ENCODE measurements at places on chromosomes 16 and 17.

DNA sequence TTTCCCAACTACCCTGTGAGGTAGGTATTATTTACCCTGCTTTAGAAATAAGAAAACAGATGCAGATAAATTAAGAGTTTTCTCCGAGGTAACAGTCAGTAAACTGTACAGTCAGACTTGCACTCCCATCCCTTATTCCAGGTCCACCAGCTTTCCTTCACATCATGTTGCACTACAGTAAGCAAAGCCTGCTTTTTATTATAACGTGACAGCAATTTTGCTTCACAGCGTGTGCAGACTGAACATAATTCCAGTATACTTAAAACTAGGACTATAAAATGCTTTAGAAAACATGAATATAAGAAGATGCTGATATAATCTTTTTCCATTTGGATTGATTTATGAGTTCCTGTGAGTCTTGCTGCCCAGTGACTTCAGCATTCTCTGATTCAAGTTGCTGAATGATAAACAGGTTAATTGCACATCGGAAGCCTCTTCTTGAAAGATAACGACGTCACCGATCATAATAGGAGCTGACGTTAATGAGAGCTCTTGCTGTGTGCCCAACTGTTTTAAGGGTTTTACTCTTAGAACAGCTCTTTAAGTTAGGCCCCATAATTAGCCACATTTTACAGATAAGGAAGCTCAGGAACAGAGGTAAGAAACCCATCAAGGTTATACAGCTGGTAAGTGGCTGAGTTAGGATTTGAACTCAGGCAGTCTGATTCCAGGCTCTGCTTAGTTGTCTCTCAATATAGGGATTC is 1.4 kb downstream of the LIG3 start:
- DNase-seq: no peak

DNA sequence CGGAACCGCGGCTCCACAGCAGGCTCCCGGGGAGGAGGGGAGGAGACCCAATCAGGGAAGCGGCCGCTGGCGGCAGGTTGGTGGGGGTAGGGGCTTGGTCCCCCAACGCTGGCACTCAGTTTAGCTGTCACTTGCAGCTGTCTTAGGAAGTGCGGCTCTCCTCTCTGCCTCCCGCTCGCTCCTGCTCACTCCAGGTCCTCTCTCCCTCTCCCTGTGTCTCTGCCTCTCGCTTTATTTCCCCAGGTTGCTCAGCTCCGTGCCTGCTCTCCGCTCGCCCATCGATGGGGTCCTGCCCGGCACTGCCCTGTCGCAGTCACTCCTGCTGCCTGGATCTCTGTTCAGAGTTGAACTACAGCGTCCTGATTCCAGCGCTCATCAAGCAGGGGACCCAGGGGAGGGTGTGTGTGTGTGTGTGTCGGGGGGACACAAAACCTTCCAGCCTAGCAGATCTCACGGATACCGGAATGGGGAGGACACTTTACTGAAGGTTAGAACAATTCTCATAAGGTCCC is 145.6 kb downstream of the ENGASE start:
- no peak for DNase-seq

DNA sequence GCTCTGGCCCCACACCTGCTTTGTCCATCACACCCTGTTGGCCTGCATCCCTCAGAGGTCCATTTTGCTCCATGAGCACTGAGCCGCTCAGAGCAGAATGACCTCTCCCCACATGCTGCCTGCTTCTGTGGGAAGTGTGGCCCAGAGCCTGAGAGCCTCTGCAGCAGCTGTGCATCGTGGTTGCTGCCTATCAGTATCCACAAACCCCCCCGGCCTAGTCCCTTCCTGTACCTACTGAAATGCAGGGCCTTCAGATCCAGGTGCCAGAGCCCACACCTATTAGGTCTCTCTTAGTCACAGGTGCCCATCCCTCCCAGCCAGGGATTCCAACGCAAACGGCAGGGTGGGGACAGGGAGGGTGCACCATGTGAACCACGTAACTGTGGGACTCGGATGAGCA is 16.6 kb upstream of the TRPV3 start:
- DNase-seq: no peak

DNA sequence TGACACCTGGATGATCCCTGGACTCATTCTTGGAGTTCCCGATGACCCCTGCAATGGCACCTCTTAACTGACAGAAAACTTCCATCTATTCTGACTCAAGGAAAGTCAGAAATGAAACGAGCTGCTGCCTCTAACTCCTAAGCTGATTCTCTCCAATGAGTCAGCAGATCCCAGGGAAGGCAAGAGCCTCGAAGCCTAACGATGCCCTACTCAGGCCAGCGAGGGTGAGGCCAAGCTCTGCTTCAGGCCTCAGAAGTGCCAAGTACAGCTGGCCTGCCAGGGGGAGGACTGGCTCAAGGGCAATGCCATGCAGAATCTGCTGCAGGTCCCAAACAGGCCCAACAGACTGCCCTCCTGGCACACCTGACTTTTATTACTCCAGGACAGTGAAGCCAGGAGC is 36.3 kb downstream of the PLXDC1 start:
- DNase-seq: no peak

GRCh38 chr17:18117982-18118975 is 9.7 kb downstream of the MYO15A start:
- no peak for DNase-seq

GRCh38 chr16:11909653-11910545 is 5.9 kb downstream of the GSPT1 start:
- no peak for DNase-seq

GRCh38 chr16:67847064-67847861 is at the start of gene CENPT:
Gene CENPT, minus strand, starts transcription at chr16:67847693. Its CDS starts 13,834 bp downstream, at chr16:67833859.
- no peak for DNase-seq

GRCh38 chr16:1643521-1643920 is 31.4 kb downstream of the CRAMP1 start:
- no peak for DNase-seq

DNA sequence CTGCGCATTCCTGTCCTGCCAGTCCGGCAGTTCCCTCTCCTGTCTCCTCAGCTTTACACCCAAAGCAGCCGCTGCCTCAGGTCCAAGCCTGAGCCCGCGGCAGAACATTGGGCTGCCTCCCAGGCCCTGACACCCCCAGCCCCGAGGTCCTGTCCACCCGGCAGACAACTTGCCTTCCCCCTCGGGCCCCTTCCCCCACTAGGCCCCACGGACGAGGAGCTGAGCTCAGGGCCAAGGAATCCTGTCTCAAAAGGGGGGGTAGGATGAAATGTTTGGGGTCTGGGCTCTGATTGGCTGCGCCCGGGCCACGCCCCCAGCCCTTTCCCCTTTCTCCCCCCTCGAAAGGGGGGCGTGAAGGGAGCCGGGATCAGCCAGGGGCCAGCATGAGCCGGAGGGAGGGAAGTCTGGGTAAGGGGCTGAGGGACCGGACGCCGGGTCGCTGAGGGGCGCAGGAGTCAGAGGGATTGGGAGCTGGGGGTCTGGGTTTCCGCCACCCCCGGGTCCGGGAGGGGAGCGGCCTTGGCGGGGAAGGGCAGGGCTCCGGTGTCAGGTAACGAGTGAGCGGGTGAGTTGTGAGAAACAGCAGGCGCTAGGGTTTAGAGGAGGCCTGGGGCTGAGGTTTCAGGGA is at the start of gene CTF1:
Gene CTF1, plus strand, starts transcription at position 354 of the 628 bp plus-strand sequence. Its CDS starts 30 bp downstream, at position 384.
- peak; percentile 65 for DNase-seq

DNA sequence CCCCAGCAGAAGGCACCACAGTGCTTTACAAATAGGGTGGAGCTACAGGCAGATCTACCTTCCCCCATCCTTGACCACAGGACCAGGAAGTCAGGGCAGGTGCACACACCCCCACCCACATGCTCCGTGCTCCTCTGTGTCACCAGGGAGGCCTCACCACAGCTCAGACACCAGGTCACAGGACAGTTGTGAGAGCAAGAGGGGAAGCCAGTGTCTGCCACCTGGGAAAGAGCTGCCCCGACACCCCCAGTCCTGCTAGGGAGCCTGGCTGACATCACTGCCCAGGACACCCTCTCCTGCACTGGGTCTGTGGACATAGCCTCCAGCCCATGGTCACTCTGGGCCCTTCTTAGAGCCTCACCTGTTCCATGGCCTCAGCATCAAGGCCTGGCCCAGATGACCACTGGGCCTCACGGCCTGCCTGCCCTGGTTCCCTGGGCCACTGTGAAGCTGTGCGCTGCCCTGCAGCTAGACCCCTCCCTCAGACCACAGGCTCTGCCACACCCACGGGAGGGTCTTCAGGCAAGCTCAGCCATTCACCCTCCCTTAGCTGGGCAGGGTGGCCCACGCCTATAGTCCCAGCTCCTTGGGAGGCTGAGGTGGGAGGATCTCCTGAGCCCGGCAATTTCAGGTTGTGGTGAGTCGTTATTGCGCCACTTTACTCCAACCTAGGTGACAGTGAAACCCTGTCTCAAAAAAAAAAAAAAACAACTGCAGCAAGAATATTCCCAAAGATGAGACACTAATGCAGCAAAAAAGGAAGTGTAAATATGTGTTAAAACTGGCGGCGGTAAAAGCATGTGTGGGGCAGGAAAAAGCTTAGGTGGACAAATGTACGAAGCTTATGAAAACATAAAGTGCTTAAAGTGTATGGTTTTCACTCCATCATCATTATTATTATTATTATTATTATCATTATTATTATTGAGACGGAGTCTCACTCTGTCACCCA is 14.2 kb downstream of the POLR3K start:
- no peak for DNase-seq

GRCh38 chr17:59381716-59382570 is 50.5 kb downstream of the YPEL2 start:
- no peak for DNase-seq

- no peak for DNase-seq
Measured at GRCh38 chr16:29816694-29817441, 916 bp downstream of the PAGR1 start.

DNA sequence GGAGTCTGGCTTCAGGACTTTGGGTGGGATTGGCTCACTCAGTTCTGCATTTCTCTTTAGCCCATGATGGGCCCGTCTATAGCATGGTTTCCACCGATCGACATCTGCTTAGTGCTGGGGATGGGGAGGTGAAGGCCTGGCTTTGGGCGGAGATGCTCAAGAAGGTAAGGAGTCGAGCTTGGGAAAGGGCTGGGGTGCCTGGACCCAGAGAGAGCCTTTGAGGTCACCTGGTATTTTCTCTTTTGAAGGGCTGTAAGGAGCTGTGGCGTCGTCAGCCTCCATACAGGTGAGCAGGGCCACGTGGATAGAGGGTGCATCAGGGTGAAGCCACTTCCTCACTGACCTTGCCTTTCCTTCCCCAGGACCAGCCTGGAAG is 2.2 kb downstream of the THOC6 start:
- DNase-seq: no peak

- DNase-seq: no peak
Measured at GRCh38 chr16:85571813-85572619, 41.1 kb upstream of the GSE1 start.

- no peak for DNase-seq
Measured at GRCh38 chr17:79991924-79992648, 43.6 kb downstream of the TBC1D16 start.

- DNase-seq: no peak
Measured at GRCh38 chr16:11536104-11536866, 50.4 kb downstream of the LITAF start.

- DNase-seq: no peak
Measured at GRCh38 chr16:82524976-82525375, 101.8 kb upstream of the CDH13 start.

DNA sequence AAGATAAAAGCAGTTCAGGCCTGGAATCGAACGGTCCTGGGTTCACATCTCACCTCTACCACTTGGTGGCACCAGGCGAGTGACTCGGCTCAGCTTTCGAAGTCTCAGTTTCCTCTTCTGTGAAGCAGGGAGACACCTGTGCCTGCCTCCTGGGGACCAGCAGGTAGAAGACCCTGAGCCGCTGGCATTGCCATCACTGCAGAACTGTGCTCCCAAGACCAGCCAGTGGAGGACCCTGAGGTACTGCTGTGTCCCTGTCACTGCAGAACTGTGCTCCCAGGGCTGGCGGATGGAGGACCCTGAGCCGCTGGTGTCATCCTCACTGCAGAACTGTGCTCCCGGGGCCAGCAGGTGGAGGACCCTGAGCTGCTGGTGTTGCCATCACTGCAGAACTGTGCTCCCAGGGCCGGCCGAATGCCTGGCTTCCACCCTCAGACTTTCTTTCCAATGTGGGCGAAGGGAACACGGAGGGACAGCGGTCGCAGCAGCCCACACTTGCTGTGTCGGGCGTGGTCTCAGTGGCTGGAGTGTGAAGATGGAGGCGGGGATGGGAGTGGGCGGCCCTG is 8.7 kb upstream of the SLC7A5 start:
- DNase-seq: no peak

DNA sequence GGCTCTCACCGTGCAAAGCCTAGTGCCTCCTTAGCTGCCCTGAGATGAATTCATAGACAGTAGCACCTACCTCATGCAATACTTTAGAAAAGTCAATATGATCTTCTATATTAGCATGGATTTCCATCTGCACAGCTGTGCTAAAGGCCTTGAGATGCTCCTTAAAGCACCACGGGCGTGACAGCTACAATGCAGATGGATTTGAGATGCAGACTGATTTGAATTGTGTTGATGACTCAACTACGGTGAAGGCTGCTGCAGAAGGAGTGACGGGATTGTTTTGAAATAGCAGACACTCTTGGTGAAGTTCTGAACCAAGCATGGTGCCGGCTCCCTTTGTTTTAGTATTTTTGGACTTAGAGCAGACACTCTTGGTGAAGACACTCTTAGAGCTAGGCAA is 88.2 kb downstream of the SPECC1 start:
- no peak for DNase-seq

GRCh38 chr17:55652825-55653224 is 69.8 kb downstream of the TMEM100 start:
- no peak for DNase-seq

DNA sequence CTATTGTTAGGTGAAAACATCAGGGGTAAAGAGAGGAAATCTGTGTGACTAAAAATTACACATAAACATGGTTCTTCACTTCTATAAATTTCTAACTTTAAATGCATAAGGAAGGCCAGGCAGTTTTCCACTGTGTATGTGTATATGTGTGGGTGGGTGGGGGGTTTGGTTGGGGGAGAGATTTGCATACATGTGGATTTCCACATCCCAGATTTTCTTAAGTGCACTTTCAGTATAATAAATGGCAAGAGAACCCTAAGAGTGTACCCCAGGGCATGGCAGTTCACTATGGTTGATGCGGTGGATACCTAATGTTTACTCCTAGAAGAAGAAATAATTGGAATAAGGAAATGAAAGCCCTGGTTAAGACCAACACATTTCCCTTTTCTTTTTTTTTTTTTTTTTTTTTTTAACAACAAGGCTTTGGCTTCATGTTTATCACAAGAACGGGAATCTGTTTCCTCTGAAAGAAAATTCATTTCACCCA is 451.8 kb upstream of the CCL2 start:
- no peak for DNase-seq

- no peak for DNase-seq
Measured at GRCh38 chr16:25855063-25855462, 163.3 kb downstream of the HS3ST4 start.

- DNase-seq: no peak
Measured at GRCh38 chr16:66095676-66096075, 270.8 kb upstream of the CDH5 start.

All from tibial nerve (tissue), 4 donors.